ENCODE measurements at places on chromosomes 13 and 19. TPM values are rescaled to one million over a fixed set of nuclear protein-coding genes. Genes with fewer than 3 reads are reported as not detected.

- no peak for DNase-seq
These were observed 28.6 kb upstream of the VSTM2B start for GRCh38 chr19:29497241-29497640.

GRCh38 chr13:24664726-24665409 is 15.3 kb upstream of the ATP12A start:
- no peak for DNase-seq

- DNase-seq: no peak
These were observed 36.4 kb downstream of the RNF6 start for GRCh38 chr13:26185720-26186117.

Gene SYCN
- 0.54 TPM for total RNA-seq

Gene URAD
- not detected for total RNA-seq

All from GM12878 (cell line).